Activated naive CD4-positive, alpha-beta T cell treated with Interleukin-2 at 50 U/mL for 16 hours (primary cell): ENCODE measurements at places on chromosomes 12 and 14.

GRCh38 chr12:64582862-64583261 is 27.4 kb upstream of the RASSF3 start:
- DNase-seq: no peak

GRCh38 chr14:65465584-65465983 is 53.1 kb downstream of the FUT8 start:
- no peak for DNase-seq

- DNase-seq: no peak
Observed at GRCh38 chr14:89004166-89004565, 179.7 kb downstream of the TTC8 start.

- DNase-seq: no peak
Observed at GRCh38 chr14:99520571-99521081, 39.4 kb downstream of the CCNK start.

DNA sequence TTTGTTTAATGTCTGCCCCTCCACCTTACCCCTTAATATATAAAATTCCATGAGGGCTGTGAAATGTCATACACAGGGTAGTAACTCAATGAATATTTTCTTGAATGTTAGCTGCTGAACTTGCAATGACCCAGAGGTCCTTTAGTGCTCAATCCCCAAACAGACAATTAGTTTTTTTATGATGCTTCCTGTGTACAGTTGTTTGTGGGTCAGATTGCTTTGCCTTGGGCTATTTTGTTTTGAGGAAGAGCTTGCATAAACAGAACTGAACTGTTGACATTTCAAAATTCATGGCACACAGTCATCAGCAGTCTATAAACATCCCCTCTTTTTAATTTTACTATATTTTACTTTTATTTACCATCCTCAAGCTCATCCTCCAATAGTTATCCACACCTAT is 820.5 kb upstream of the SEL1L start:
- DNase-seq: no peak

GRCh38 chr14:83975435-83975834 is 1554.5 kb upstream of the FLRT2 start:
- no peak for DNase-seq

DNA sequence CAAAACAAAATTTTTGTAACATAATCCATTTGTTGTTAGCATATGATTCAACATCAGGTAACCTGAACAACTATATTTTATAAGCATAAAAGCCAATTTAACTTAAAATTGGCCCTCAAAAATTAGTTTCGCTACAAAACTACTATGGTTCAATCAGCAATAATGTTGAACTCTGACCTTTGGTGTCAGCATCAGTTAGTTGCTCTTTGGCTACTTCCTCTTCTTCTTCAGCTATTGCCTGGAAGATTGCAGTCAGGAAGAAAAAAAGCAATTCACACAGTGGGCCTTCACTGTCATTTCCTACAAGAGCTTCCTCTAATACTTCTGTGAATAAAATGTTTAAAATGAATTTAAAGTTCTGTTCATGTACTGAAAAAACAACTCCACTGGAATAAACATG is 78.2 kb upstream of the CFL2 start:
- DNase-seq: no peak

- peak; percentile 61 for DNase-seq
Observed at GRCh38 chr14:77124345-77125280, 17.0 kb downstream of the ZDHHC22 start.

DNA sequence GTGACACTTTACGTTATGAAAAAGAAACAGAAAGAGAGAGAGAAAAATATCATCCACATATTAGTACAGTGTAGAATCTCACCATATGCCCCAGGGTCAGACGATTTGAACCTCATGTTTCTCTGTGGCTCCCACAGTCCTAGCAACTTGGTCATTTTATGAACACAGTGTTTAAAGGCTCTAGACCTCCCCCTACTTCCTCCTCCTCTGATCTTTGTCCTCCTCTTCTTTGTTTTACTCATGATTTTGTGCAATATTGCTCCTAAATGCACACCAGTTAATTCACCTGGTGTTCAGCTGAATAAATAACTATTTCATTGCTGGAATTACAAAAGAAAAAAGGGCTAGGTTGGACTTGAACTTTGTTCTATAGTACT is 18.2 kb downstream of the GLT1D1 start:
- DNase-seq: no peak

DNA sequence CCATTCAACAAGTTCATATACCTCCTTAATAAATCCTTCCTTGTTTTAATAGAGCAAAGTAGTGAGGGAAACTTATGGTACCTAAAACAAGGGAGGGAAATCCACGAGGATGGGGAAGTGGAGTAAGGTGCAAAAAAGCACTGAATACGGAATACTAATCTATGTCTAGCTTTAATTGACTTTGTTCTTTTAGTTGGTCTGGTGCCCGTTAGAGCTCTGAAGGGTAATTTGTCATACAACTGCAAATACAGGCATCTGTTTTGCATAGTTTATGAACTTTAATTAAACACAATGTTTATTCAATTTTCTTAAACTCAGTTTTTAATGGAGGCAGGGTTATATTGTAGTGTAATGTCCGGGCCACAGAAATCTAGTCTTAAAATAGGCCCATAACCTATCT is 67.0 kb downstream of the E2F7 start:
- DNase-seq: no peak

DNA sequence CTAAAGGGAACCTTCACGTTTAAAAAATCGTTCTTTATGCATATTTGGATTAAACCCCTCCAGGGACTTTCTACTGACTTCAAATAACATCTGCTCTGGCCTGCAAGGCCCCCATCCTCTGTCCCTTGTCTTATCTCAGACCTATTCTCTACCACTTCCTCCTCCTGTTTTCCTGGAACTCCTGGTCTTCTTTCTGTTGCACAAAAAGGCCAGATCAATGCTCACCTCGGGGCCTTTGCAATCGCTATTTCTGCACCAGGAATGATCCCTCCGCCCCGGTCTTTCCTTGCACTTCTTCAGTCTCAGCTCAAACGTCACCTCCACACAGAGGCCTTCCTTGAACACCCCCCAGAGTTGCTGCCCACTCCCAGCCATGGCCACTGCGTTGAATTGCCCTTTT is 57.6 kb upstream of the BEGAIN start:
- DNase-seq: no peak

- DNase-seq: no peak
Observed at GRCh38 chr14:73238941-73239340, 1.6 kb downstream of the PAPLN start.

DNA sequence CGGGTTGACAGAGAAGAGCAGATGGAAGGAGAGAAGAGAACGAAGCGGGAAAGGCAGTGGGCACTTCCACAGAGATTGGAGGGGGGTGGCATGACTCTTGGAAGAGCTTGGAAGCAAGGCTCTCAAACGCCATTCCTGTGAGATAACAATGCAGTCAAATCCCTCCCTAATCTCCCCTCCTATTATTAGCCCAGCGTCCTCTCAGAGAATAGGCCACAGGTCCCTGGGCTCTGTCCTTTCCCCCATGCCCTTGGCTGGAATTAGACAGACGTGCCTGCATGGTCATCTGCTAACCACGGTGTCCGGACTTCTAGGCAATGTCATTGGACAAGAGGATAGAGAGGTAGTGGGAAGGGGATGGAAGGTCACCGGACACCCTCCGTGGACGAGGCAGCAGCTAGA is 8.0 kb upstream of the MYH7 start:
- DNase-seq: no peak

GRCh38 chr14:21352587-21352986 is 31.2 kb downstream of the SUPT16H start:
- DNase-seq: no peak

DNA sequence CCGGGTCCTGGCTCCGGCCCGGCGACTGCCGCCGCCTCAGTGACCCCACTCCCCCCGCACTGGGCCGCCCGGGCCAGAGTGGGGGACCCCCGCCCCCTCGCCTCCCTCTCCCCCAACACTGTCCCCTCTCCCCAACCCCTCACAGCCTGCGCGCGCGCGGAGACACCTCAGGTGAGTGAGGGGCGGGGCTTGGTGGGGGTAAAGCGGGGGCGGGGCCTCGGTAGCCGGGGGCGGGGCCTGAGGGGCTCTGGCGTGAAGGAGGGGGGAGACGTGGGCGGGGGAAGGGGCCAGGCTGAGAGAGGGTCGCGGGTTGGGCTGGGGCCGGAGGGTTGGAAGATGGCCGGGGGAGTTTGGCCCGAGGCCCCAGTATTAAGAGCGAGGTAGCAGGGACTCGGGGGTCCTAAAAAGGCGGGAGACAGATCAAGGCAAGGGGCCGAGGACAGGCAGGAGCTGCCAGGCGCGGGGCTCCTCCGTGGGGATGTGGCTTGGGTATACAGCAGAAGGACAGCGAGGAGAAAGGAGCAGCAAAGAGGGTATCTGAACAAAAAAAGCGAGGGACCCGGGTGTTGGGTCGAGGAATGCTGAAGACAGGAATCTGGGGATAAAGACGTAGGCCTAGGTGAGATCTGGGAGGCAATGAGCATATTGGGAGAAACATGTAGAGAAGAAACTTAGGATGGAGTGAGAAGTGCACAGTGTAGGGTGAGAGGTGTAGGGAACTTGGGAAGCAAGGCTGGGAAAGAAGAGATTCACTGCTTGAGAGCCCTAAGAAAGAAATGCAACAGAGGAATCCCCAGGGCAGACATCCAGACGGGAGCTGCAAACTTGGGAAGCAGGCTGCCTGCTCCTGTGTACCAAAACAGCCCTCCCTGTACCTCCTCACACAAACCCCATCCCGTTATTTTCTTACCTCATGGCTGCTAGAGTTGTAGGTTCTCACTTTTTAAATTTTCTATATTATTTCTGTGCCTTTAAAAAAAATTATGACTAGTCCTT is 10.8 kb downstream of the SUOX start:
- peak; percentile 68 for DNase-seq

GRCh38 chr14:66708267-66708666 is 200.3 kb downstream of the GPHN start:
- no peak for DNase-seq

DNA sequence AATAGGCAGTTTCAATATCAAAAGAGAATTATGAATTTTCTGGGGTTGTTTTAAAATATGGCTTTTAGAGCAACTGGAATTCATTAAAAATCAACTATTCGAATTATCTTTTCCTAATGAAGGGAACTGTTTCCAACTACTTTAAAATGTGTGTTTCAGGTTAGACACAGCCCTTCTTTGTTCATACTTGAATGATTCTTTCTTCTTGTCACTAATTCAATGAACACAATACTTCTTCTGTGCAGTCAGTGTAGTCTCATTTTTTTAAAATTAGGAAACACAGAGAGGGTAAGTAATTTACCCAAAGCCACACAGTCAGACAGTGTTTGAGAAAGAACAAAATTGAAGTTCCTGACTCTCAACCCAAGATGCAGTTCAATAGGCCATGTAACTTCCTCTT is 414.0 kb downstream of the CCDC91 start:
- no peak for DNase-seq

- DNase-seq: no peak
Observed at GRCh38 chr14:24701062-24701461, 67.1 kb upstream of the GZMB start.

- no peak for DNase-seq
Observed at GRCh38 chr12:6528539-6529235, 5.6 kb upstream of the GAPDH start.

DNA sequence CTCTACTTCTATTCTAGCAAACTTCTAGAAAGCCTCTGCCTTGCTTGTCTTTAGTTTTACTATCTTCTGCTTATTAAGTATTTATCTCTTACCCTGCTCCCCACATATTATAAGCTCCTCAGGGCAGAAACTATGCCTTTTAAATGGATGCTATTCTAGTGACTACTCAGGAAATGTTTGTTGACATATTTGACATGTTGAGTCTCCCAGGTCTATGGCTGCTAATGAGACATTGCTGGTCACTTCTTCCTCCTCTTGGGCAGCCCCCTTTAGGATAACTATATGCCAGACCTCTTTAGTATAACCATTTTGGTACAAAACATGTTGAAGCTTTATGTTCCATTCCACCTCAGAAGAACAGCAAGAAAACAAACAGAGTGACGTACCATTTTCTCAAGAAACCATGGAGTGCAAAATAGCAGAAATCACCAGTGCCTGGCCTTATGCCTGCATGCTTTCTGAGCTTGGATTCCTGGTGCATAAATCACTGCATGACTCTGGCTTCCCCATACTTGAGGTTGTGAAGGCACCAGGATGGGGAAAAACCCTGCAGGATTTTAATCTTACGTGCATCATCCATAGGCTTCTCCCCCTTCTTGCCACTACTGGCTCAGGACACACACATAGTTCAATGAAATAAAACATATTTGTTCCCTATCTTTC is 202.6 kb downstream of the TMX1 start:
- DNase-seq: no peak

- no peak for DNase-seq
Observed at GRCh38 chr12:75974323-75975187, 57.0 kb downstream of the PHLDA1 start.

DNA sequence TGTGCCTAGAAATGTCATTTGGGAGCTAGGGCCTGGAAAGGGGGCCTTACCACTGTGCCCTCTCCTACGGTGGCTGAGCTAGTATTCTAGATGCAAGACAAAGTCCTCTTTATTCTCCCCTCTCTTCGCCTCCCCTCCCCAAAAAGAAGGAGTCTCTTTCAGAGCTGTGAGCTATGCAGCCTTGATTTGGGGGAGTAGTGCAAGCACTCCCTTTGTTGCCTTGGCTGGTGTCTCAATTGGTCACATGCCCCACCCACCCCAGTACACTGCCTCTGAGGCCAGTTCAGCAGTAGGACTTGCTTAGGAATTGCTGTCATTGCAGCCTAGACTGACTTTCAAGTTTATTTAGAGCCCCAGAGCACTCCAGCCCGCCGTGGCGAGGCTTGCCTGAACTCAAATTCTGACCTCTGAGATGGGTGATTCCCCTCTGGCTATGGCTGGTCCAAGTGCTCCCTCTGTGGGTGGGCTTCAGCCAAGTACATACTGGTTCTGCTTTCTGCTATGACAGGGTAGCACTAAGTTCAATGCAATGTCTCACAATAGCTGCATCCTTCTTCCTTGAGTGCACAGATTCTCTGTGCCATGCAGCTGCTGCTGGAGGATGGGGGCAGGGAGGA is 37.0 kb upstream of the FBXO33 start:
- DNase-seq: no peak

DNA sequence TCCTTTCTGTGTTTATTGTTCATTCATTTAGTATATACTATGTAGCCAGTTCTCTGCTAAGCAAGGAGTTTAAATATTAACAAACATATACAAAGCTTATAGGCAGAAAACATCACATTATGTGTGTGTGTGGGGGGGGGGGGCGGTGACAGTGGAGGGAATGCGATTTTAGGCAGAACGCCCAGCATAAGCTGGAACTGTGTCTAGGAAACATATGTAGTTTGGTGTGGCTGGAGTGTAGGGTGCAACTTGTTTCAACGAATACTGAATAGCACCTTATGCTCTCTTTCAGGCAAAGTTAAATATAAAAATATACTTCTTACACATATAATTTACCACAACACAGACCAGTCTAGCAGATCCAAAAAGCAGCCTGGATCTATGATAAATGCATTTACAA is 980.6 kb downstream of the SLC6A15 start:
- no peak for DNase-seq

- DNase-seq: no peak
Observed at GRCh38 chr12:124487066-124487833, 80.2 kb downstream of the NCOR2 start.
